Spleen (tissue), 13 donors: ENCODE measurements at places on chromosomes 7 and 10. TPM values are rescaled to one million over a fixed set of nuclear protein-coding genes. Genes with fewer than 3 reads are reported as not detected.

The TSPAN33 gene
- total RNA-seq, result 48.8 TPM

The GDF2 gene
- total RNA-seq, result not detected

- no peak overlapping the region for H3K27ac ChIP-seq
- H3K4me3 ChIP-seq, result no peak overlapping the region
- H3K36me3 ChIP-seq, result no peaks in the 10 kb centered on the region
- DNase-seq, result no peak
Measured at GRCh38 chr7:122183106-122183505, 39.1 kb upstream of the AASS start.

GRCh38 chr10:20454331-20454730 lies 442.8 kb downstream of the NEBL start:
- no peaks in the 10 kb centered on the region for H3K4me1 ChIP-seq
- DNase-seq, result no peak
- H3K27me3 ChIP-seq, result no peaks in the 10 kb centered on the region
- H3K4me3 ChIP-seq, result no peak overlapping the region
- no peak overlapping the region for H3K27ac ChIP-seq

DNA sequence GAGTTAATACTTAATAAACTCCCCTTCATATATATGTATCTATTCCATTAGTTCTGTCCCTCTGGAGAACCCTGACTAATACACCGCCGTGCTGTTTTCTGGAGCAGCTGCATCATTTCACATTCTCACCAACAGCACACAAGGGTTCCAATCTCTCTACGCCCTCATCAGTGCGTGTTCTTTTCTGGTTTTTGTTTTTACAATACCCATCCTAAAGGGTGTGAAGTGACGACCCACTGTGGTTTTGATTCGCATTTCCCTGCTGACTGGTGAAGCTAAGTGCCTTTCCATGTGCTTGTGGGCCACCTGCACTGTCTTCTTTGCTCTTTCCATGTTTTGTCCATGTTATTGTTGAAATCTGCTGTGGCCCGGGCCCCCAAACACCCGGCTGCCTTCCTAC lies 11.0 kb upstream of the INSIG1 start:
- no peaks in the 10 kb centered on the region for H3K36me3 ChIP-seq
- peaks cover 17% of the 10 kb centered on the region for H3K27me3 ChIP-seq
- DNase-seq, result no peak
- H3K4me1 ChIP-seq, result no peaks in the 10 kb centered on the region
- H3K4me3 ChIP-seq, result no peak overlapping the region

DNA sequence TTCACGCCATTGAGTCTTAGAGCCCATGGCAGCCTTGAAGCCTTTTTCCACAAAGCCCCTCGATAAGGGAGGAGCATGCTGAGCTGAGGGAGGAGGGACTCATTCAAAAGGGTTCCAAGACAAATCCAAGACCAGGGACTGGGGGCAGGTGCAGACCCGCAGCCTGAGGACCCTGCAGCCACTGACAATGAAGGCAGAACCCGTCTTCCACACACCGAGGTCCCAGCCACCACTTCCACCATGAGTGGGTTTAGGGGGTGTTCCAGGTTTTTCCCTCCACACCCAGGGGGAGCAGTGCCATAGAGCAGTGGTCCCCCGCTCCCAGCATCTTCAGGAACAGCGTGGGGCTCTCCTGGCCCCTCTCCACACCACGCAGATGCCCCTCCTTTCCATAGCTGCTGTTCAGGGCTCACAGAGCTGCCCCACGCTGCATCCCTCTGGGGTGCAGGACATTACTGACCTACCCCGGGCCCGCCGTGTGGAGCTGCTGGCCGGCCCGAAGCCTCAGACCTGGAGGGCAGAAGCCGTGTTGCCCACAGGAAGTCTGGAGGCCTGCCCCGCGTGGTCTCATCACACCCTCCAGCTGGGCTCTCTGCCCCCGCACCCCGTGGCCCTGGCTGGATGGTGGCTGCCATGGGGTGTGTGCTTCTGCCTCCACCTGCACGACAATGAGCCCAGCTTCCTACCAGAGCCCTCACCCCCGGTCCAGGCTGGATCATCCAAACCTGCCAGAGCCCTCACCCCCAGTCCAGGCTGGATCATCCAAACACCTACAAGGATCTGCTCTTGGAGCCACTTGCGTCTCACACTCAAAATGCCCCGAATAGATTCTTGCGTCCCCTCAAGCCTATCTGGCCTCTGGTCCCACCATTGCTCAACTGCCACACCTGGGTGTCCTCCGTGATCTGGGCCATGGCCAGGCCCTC lies 220.0 kb upstream of the TCERG1L start:
- no peaks in the 10 kb centered on the region for H3K36me3 ChIP-seq
- H3K4me3 ChIP-seq, result no peak overlapping the region
- H3K27ac ChIP-seq, result no peak overlapping the region
- H3K4me1 ChIP-seq, result no peaks in the 10 kb centered on the region
- DNase-seq, result no peak

- no peak overlapping the region for H3K27ac ChIP-seq
- no peaks in the 10 kb centered on the region for H3K27me3 ChIP-seq
- H3K4me1 ChIP-seq, result no peaks in the 10 kb centered on the region
- no peak overlapping the region for H3K4me3 ChIP-seq
Measured at GRCh38 chr10:62433181-62433692, 59.1 kb downstream of the ZNF365 start.

- H3K4me3 ChIP-seq, result no peak overlapping the region
- no peak overlapping the region for H3K27ac ChIP-seq
- H3K4me1 ChIP-seq, result no peaks in the 10 kb centered on the region
- H3K27me3 ChIP-seq, result no peaks in the 10 kb centered on the region
- DNase-seq, result no peak
Measured at GRCh38 chr7:45069444-45070253, 19.1 kb downstream of the NACAD start.

- H3K4me1 ChIP-seq, result no peaks in the 10 kb centered on the region
- peaks cover 5% of the 10 kb centered on the region for H3K27me3 ChIP-seq
- no peak overlapping the region for H3K4me3 ChIP-seq
- DNase-seq, result no peak
Measured at GRCh38 chr7:132742189-132742612, 165.9 kb upstream of the PLXNA4 start.

DNA sequence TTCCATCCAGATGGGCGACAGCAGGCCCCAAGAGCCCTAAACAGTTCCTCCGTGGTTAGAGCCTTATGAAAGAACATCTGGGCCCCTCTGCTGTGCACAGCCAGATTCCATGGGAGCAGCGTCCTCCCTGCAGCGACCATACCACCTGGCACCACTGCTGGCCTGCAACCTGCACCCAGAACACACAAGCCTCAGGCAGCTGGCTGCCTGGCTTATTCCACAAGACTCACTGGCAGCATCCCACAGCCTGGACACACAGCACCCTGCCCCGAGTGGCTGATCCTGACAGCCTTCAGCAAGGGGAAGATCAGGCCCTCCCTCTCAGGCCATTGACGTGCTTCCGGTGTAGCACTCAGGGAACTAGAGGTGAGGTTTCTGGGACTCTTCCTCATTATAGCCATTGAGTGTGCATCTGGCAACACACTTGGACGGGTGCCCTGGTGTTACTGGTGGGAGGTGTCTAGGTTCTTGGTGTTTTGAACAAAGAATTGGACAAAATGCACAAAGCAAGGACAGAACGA lies 33.7 kb upstream of the ERCC6 start:
- no peaks in the 10 kb centered on the region for H3K36me3 ChIP-seq
- H3K4me1 ChIP-seq, result no peaks in the 10 kb centered on the region
- H3K4me3 ChIP-seq, result no peak overlapping the region
- no peaks in the 10 kb centered on the region for H3K27me3 ChIP-seq

DNA sequence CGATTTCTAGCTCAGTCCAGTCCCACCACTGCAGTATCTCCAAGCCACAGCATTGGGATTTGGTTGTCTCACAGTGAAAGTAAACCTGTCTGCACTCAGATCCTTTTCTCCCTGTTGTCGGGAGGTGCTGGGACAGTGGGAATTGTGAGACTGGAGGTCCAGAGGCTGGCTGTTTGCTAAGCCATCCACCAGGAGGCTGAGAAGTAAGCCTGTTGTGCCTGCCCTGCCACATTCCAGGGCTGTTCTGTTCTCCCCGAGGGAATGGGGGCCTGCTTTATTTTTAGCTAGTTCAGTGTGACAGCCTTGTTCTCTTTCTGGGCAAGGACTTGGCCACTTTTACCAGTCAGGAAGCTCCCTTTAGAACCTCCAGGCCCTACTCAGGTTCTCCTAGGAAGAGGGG lies 54.9 kb downstream of the HK1 start:
- no peaks in the 10 kb centered on the region for H3K27me3 ChIP-seq
- H3K4me1 ChIP-seq, result peaks cover 98% of the 10 kb centered on the region
- no peak overlapping the region for H3K4me3 ChIP-seq
- H3K27ac ChIP-seq, result peak overlapping the region; percentile 83
- DNase-seq, result no peak

DNA sequence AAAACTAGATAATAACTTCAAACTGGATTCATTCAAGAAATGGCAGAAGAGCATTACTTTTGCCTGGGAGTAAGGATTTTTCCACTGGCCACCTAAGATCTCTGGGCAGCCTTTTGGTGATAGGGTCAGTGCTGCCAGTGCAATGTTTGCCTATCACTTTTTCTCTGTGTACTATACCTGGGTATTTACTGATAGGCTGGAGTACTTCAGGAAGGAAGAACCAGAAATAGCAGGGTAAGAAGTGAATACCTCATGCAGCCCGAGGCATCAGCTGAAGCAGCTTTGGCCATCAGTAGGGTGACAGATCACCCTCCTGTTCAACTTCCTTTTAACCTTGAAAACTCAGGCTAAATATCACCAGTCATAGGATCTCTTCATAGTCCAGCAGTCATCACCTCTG lies 5.5 kb upstream of the PAPSS2 start:
- peaks cover 4% of the 10 kb centered on the region for H3K27me3 ChIP-seq
- no peak overlapping the region for H3K4me3 ChIP-seq
- no peak overlapping the region for H3K27ac ChIP-seq

GRCh38 chr10:13729586-13730305 lies 143.0 kb downstream of the PRPF18 start:
- H3K4me3 ChIP-seq, result no peak overlapping the region
- no peaks in the 10 kb centered on the region for H3K27me3 ChIP-seq
- no peak for DNase-seq
- H3K36me3 ChIP-seq, result no peaks in the 10 kb centered on the region
- no peak overlapping the region for H3K27ac ChIP-seq

- no peak for DNase-seq
- H3K27me3 ChIP-seq, result no peaks in the 10 kb centered on the region
- no peaks in the 10 kb centered on the region for H3K4me1 ChIP-seq
- H3K4me3 ChIP-seq, result no peak overlapping the region
- no peak overlapping the region for H3K27ac ChIP-seq
Measured at GRCh38 chr7:158943234-158943633, 86.9 kb downstream of the DYNC2I1 start.

GRCh38 chr10:127762925-127763324 lies 25.9 kb downstream of the FOXI2 start:
- H3K27me3 ChIP-seq, result no peaks in the 10 kb centered on the region
- H3K36me3 ChIP-seq, result no peaks in the 10 kb centered on the region
- no peak for DNase-seq
- H3K4me1 ChIP-seq, result no peaks in the 10 kb centered on the region

DNA sequence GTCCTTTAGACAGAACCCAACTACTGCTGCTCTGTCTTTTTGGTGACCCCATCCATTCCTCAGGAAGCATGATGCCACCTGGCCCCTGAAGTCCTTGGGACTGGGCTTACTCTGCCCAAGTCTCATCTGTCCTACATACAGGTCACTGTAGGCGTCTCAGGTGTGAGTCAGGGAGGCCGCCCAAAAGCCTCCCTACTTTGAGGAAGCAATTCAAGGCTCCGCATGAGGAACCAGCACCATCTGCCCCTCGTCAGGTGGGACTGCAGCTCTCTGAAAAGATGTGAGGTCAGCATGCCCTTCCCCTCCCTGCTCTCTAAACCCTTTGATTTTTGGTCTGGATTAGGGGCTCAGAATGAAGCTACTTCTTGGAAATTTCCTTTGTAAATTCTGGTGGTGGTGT lies 354.8 kb downstream of the CXCL12 start:
- H3K27ac ChIP-seq, result no peak overlapping the region
- no peaks in the 10 kb centered on the region for H3K36me3 ChIP-seq

DNA sequence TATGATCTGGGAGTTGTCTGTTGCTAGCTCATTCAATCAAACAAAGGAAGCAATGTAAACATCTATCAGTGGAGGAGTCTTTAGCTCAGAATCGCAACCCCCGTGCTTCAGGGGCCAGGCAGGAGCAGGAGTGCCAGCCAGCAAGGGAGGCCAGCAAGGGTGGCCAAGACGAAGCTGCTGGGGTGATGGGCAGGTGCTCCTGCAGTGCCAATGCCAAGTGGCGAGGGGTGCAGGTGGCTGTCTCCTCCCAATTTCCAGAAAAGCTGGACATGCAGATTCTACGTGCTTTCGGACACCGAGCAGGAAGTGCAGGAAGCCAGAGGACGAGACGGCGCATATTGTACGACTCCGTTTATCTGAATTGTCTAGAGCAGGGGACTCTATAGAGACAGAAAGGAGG lies 48.1 kb upstream of the EBF3 start:
- H3K27ac ChIP-seq, result no peak overlapping the region
- no peaks in the 10 kb centered on the region for H3K27me3 ChIP-seq
- no peaks in the 10 kb centered on the region for H3K36me3 ChIP-seq
- H3K4me3 ChIP-seq, result no peak overlapping the region
- no peak for DNase-seq
- H3K4me1 ChIP-seq, result no peaks in the 10 kb centered on the region

DNA sequence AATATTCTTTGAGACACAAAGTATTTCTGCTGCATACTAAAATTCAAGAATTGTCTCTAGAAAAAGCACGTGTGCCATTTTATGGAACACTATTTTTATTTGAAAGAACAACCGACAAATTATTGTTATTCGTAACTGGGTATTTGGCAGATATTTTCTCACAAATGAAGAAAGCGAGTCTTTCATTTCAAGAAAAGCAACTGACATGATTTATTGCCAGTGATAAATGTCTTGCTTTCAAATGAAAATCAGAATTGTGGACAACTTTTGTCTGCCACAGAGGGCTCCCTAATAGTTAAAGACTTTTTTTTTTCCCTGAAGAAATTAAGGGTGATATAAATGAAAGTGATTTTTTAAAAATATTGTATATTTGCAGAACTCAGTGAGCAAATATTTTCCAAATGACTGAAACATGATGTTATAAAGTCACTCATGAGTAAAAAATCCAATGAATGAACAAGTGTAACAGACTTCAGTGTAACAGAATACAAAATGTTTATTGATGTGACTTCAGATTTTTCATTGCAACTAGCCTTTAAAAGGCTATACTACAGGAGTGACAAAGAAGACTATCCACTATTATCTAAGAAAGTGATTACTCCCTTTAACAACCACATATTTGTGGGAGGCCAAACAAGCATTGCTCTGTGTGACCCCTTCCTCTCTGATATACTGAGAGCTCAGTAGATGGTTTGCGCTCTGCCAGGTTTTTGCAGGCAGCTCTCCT lies 49.0 kb upstream of the SEMA3E start:
- H3K27ac ChIP-seq, result no peak overlapping the region
- no peaks in the 10 kb centered on the region for H3K4me1 ChIP-seq
- DNase-seq, result no peak
- H3K4me3 ChIP-seq, result no peak overlapping the region

DNA sequence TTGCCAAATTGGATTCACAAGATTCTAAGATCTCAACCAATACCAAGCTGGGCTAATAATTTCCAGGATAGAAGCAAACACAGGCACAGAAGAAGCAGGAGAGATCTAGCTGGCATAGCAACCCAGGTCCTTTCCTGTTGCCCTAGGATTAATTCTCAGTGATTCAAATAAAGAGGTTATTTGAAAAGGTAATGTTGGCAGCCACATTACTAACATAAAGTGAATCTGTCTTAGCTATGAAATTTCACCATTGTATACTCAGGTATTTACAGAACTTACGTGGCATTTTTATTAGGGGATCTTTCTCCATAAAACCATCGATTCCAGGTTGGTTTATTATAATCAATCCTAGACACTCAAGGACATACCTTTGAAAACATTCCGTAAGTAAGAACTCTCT lies 379.3 kb upstream of the POM121L12 start:
- H3K27ac ChIP-seq, result no peak overlapping the region
- H3K4me1 ChIP-seq, result no peaks in the 10 kb centered on the region
- no peaks in the 10 kb centered on the region for H3K36me3 ChIP-seq
